ENCODE measurements at places on chromosomes 5 and 9.
A peak's percentile ranks its signal among the peaks of the same experiment; 100 is the strongest.

DNA sequence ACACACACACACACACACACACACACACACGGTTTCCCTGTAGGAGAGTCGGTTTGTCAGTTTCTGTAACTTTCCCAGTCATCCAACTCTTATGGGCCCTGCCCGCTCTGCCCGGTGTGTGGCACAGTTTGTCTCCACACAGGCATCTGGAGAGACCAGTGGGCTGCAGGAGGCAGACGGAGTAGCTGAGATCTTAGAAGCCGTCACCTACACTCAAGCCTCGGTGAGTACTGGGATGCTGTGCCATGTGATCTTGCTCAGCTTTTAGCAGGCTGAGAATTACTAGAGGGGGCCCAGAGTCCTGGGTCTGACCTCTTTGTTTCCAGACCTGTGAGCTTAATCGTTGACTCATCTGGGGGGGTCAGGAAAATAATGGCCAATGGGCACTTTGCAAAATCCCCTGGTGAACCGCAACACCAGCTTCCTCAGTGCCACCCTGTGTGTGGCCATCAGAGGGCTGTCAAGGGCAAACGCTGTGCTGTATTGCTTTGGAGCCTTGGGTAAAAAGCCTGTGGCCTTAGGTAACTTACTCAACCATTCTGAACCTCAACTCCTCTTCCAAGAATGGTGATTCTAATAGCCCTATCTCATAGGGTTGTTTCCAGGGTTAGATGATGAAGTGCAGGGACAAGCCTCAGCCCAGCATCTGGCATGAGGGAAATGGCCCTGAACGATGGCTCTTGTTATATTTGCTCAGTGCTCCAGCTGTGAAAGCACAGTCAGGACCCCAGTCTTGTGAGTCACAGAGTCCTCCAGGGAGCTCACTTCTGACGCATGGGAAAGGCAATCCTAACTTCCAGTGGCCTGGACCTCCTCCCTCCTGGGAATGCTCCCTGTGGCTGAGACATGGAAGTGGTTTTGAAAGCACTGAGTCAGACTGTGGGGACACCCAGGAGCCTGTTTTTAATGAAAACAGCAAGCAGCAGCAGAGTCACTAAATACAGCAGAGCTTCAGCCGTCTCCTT lies 45.6 kb downstream of the COL15A1 start:
- no peak for DNase-seq

GRCh38 chr5:149930749-149931574 lies 13.6 kb downstream of the PDE6A start:
- DNase-seq = no peak

DNA sequence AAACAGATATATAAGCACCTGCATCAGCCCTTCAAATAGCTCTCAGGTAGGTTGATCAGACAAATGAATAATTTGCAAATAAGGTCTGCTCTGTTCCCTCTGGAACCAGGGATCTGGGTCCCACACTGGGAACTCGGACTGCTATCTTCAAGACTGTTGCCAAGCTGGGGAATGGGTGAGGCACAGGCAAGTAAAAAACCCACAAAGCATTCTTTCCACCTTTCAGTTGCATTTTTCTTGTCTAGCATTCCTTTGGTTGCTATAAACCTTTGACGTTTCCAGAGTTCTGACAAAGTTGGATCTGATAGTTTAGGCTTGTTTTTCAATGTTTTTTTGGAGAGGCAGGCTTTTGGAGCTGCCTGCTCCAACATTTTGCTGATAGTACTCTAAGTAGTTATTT lies 20.1 kb downstream of the FBXL17 start:
- no peak for DNase-seq

GRCh38 chr5:102762562-102763227 lies 7.6 kb downstream of the PAM start:
- no peak for DNase-seq

DNA sequence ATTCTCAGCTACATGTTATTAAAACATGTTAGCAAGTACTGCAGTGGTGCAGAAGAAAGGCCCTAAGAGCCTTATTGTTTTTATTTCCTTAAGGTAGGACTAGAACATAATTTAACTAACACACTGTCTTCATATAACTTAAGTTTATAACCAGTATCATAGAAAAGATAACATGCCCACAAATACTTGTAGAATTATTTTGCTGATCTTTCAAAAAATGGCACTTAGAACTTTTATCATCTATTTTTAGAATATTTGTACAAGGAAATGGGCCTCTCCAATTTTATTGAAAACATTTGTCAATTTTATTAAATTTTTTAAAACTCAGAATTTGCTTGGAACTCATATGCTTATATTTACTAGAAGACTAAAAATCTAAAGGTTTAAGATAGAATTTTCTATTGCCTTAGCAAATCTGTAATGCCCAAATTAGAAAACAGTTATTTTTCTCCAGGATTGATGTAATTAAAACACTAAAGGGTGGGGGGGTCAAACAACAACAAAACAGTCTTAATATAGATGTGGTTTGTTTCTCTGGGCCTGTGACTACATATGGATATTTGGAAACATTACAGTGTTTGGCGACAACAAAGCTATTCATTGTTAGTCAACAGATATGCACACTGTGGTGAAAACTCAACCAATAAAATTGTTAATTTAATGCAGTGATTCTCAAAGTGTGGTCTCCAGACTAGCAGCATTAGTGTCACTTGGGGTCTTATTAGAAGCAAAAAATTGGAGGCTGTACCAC lies 360.4 kb downstream of the PDE4D start:
- DNase-seq = no peak

DNA sequence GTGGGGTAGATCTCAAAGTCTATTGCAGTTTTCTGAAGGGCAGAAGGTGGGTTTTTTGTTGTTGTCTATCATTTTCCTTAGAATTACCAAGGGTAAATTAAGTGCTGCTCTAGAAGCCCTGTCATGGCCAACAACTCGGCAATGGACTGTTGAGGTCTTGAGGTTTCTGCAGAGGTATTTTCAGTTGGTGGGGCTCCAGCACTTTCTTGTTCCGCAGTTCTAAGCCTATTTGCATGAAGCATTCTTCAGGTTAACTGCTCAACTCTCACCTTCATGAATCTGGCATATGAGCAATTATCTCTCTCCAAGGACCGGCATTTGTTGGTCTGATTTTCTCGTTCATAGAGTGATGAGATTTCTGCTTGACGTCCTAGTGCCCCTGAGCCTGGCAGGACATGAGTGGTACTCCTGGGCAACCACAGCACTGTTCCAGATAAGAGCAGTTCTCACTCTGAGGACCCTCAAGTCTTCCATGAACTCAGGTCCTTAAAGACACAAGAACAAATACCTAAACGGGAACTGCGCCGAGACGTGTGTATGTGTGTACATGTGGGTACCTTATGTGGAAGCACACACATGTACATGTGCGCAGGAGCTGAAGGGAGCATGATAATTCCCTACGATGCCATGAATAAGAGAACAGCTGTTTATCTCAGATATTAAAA lies 544.5 kb downstream of the CSNK1G3 start:
- no peak for DNase-seq

DNA sequence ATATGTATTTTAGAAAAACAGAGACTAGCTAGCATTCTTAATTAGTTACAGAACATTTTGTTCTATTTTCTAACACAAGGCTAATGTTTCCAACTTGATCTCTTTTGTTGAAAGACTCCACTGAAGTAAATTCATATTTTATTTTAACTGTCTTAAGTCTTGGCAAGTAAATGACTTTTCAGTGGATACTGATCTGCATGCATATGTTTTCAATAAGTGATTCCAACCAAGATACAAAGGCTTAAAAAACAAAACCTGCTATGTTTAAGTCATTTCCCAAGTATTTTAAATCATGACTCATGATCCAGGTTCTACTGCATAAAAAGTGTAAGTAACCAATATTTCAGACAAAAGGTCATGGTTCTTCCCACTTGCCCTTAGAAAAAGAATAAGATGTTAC lies 5.7 kb downstream of the CDO1 start:
- no peak for DNase-seq

- DNase-seq = peak; percentile 58
Measured at GRCh38 chr9:111661150-111661801, at the start of gene GNG10. TSS of gene GNG10 (plus strand) at chr9:111661605. CDS start at chr9:111661635, 30 bp downstream.

GRCh38 chr5:39200081-39200480 lies 19.3 kb downstream of the FYB1 start:
- peak; percentile 56 for DNase-seq

- no peak for DNase-seq
Measured at GRCh38 chr9:106502930-106503329, 360.0 kb upstream of the ZNF462 start.

GRCh38 chr5:159419576-159419975 lies 89.3 kb upstream of the IL12B start:
- DNase-seq = no peak

- DNase-seq = no peak
Measured at GRCh38 chr5:78718824-78719223, 70.3 kb upstream of the LHFPL2 start.

- DNase-seq = no peak
Measured at GRCh38 chr9:38082446-38083287, 13.6 kb upstream of the SHB start.

DNA sequence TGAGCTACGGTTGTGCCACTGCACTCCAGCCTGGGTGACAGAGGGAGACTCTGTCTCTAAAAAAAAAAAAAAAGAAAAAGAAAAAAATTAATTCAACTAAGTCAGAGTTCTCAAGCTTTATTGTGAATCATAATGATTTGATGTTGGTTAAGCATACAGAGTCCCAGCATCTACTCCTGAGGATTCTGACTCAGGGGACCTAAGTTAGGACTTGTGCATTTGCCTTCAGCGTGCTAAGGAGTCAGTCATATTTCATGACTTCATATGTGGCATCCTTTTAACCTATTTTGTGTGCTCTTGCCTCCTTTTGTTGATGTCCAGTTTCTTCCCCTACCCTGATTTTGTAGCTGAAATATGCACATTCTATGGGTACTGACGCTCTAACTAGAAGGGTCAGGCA lies 2.9 kb downstream of the MYOZ3 start:
- no peak for DNase-seq

DNA sequence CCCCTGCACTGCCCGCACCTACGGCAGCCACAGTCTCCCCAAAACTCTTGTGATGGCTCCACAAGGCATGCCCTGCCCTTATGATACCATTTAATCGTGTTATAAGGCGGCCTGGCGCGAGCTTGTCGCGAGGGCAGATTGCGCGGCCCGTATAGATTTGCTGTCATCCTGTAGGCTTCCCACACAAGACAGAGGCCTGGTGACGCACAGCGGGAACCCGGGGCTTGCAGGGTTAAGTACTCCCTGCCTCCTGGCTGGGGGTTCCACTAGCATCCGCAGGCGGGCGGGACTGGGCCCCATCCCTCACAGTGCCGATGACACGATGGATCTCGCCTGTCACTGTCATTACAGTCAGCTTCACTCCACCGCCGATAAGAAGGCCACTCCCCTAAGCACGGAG lies 364.9 kb upstream of the IRX2 start:
- DNase-seq = no peak

DNA sequence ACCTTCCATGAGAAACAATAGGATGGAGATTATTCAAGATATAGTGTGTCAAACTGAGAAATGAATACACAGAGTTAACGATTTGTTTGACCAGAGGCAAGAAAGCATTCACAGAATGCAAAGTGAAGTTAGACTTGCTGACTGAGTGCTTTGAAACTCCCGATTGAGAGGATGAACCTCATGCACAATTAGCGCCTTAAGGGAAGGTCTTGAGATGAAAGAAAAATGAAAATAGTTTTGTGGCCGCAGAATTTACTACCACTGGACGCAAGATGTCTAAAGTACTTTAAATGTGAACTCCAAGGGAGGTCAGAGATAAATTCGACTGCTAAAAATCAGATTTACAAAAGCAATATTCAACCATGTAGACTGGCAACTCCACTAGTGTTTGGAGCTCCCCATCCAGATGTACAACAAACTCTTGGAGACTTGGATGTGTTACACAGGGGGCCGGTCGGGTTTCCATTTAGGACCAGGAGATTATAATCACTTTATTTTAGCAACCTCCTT lies 707 bp upstream of the RIMOC1 start:
- DNase-seq = no peak

DNA sequence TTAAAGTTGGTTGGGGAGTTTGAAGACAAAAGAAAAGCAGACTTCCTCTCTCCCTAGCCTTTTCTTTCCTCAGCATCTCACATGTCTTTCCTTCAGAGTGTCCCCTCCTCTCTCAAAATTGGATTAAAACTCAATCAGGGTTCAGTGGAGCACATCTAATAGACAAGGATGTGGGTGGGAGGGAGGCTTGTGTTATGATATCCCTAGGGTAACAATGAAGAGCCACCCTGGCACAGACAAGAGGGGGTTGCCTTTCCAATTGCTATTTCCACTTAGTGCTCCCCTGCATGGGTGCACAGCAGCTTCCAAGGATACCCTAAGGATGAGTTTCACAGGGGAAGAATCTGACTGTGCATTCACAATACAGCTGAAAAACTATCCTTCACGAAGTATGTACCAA lies 585.2 kb upstream of the C9orf72 start:
- DNase-seq = no peak

- DNase-seq = no peak
Measured at GRCh38 chr9:130271473-130271872, 5.9 kb downstream of the HMCN2 start.

- no peak for DNase-seq
Measured at GRCh38 chr5:130138406-130139045, 234.3 kb downstream of the CHSY3 start.

- no peak for DNase-seq
Measured at GRCh38 chr5:170216257-170216864, 16.4 kb upstream of the C5orf58 start.

GRCh38 chr9:131776036-131776435 lies 36.2 kb upstream of the RAPGEF1 start:
- no peak for DNase-seq

- DNase-seq = no peak
Measured at GRCh38 chr5:75525344-75525743, 13.7 kb downstream of the POLK start.

GRCh38 chr5:142447887-142448286 lies 123.1 kb upstream of the SPRY4 start:
- DNase-seq = no peak

DNA sequence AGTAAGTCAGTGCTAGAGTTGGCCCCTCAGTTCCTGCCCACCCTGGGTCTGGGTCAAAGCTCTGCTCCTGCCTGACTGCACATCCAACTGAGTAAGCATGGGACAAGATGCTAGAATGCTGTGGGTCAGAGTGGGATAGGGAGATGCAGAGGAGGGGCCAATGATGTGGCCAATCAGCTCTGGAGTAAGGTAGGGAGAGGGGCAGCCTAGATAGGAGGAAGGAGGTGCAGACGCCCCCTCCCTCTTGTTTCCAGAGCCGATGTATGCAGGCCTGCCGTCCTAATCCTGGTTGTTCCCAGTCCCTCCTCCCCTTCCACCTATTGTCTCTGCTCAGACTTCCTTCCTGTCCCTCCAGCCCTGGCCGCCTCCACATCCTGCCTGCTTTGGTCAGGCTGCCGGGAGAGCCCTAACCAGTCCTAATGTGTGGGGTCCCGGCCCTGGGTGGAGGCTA lies 1.3 kb downstream of the ARAP3 start:
- DNase-seq = no peak
